CD4-positive, alpha-beta T cell treated with Interleukin-2 at 100 ng/mL for 4 hours (primary cell): ENCODE measurements at places on chromosomes 13 and 19.

DNA sequence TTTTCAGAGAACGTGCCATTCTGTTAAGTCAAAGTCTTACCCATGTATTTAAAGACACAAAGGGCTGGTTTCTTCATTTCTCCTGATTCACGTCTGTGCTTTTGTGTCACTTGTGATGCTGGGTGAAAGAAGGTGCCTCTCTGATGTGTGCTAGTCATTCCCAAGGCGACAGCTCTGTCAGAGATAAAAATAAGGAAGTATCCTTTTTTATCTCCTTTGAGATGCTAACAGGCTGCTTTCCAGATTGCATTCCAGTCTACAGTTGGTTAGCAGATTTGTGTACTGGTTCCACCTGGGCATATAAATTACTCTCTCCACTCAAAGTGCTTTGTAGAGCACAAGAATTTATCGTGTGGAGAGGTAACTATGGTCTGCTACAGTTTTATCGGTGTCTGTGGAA is 33.5 kb upstream of the DCT start:
- DNase-seq: no peak

DNA sequence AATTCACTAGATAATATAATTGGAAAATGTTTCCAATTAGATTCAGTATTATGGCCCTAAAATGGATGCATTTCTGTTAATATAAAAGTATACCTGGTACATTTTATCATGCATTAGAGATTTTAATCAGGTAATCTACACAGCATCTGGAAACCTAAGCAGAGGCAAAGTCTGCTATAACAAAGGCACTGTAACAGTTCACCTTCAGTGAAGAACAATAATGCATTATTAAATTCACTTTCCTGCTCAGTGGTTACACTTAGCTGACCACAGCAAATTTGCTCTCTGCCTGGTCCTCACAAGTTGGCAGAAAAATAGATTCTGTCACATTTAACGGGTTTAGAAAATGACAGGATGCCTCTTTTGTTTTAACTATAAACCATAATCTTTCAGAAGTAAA is 326.9 kb downstream of the DACH1 start:
- DNase-seq: no peak

DNA sequence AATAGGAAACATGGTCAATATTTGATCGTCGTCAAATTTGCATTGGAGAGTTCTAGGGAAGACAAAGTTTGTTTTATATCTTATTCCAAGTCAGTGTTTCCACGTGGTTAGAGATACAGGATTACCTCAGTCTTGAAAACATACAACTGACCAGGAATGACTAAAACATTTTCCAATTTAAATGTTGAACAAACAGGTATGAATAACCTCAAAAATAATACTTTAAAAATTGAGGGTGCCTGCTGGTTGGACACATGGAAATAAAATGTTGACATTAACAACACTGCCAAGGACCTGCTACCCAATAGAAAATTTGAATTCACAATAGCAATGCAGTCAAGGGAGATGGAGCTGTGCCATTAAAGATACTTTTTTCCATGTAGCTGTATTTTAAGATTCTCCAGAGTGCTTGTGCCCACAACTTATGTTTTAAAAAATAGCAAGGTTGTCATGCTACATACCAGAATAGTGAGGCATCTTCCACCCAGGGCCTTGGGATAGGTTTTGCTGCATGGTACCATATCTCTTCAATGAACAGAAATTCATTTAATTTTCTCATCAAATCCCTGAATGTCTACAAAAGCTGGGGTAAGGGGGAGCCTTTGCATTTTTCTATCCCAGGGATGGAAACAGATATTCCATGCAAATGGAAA is 260.8 kb downstream of the EFNB2 start:
- no peak for DNase-seq

GRCh38 chr13:40172878-40173277 is 493.6 kb downstream of the FOXO1 start:
- no peak for DNase-seq

- no peak for DNase-seq
Observed at GRCh38 chr13:80339563-80339911, 1.4 kb downstream of the SPRY2 start.

DNA sequence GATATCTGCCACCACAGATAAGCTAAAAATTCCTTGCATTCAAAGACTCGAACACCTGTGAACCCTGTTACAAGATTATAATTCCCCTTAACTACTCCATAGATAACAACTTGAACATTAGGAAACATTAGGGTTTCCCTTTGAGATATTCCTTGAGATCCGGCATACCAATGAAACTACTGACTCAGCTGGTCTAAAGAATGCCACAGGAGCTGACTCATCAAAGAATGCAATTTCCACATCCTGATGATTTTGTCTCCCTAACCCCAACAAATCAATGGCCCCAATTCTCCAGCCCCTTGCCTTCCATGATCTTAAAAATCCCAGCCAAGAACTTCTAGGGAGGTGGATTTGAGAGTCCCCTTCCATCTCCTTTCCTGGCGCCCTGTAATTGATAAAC is 35.6 kb upstream of the ZNF599 start:
- DNase-seq: no peak

DNA sequence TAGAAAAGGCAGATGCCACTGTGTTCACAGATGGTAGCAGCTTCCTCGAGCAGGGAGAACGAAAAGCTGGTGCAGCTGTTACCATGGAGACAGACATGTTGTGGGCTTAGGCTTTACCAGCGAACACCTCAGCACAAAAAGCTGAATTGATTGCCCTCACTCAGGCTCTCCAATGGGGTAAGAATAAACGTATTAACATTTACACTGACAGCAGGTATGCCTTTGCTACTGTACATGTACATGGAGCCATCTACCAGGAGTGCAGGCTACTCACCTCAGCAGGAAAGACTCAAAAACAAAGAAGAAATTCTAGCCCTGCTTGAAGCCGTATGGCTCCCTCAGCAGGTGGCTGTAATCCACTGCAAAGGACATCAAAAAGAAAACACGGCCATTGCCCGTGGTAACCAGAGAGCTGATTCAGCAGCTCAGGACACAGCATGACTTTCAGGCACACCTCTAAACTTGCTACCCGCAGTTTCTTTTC is 197.7 kb downstream of the ZNF737 start:
- DNase-seq: no peak
